Vagina (tissue), 2 donors: ENCODE measurements at places on chromosomes 4 and X.

DNA sequence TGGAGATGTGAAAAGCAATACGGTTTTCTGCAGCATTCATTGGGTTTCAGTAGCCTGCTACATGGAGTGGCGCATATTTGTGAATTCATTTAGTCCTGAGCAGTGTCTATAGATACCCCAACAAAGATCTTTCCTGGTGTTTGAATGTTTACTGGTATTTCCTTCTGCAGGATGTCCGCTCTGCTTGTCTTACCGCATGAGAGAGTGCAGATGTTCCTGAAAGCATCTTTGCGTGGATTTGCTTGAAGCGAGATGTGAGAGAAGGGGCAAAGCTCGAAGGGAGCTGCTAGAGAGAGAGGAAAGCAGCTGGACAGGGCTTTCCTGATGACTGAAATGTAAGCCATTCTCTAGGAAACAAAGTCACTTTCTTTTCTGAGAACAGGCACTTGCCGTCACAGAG is 40.9 kb upstream of the GYPA start:
- no peak for DNase-seq

- DNase-seq, result no peak
Measured at GRCh38 chrX:27519226-27519625, 56.1 kb upstream of the PPP4R3C start.

DNA sequence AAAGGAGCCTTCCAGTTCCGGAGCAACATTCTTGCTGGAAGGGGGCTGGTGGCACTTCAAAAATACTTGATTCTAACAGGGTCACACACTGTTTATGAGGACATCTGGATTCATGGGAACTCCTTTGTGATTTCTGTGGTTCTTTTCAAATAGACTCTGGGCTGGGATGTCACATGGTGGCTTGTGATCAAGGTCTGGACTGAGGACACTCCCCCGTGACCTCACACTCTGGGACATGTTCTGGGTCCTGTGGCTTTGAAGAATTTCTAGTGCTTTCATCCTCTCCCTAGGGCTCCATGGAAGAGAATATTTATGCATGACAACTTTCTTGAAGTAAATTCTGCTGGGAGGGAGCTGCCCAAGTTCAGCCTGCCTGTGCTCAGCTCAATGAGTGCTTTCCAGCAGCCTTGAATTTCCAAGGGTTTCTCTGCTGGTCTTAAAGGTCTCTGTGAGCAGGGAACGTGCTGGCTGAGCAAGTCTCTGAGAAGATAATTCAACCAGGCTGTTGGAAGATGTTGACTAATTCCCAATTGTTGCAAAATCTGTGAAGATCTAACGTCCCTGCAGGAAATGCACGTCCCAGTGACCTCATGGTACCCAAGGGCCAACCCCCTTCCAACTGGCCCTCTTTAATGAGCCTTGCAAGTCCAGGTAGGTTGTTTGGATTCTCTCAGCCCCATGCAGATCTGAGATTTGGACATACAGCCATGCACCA is 36.3 kb downstream of the GPR143 start:
- no peak for DNase-seq

DNA sequence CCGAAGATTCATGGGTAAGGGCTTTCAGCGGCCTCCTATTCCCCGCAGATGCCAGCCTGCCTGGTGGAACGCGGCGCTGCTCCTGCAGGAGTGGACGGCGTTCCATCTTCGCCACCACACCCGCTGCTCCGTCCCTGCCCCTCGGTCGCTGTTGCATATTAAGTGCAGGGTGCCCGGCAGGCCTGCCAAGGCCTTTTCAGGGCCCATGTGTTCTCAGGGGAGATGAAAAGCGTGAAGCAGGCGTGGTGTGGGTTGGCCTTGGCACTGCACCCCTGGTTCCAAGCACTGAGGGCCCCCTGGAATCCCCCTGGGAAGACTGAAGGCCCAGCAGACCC is 52.0 kb downstream of the SORCS2 start:
- DNase-seq, result no peak

DNA sequence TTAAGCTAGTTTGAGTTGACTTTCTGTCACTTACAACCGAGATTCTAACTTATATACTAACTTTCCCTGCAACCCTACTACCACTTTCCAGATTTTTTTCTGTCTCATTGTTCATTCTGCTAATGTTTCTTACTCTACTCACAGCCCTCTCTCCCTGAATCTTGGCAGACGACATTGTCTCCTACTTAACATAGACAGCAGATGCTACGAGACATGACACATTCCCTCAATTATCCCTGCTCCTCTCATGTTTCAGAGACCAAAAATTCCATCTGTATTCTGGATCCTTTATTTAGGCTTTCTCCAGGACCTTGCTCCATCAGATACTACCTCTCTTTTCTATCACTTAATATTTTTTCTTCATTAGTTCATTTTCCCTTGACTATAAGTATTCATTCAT is 379.1 kb upstream of the TEX13C start:
- no peak for DNase-seq

GRCh38 chrX:70049925-70050324 is at the start of gene AWAT2:
AWAT2 (minus strand) TSS chrX:70049938; CDS start chrX:70049932, 6 bp downstream.
- DNase-seq, result peak; percentile 58

DNA sequence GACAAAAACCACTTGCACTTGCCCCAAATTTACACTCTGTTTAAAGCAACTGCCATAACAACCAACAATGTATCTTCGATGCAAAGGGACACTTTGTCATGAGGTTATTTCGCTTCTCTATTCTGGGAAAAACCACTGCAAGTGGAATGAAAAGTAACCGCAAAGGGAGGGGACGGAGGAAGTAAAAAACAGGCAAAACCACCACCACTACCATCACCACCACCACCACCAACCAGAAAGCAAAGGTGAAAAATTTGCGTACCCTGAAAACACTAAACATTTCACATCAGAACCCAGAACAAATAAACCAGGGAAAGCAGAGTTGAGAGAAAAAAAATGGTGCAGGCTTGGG is 1.2 kb upstream of the N4BP2 start:
- no peak for DNase-seq

- DNase-seq, result no peak
Measured at GRCh38 chrX:56231537-56232090, 542 bp upstream of the KLF8 start.

DNA sequence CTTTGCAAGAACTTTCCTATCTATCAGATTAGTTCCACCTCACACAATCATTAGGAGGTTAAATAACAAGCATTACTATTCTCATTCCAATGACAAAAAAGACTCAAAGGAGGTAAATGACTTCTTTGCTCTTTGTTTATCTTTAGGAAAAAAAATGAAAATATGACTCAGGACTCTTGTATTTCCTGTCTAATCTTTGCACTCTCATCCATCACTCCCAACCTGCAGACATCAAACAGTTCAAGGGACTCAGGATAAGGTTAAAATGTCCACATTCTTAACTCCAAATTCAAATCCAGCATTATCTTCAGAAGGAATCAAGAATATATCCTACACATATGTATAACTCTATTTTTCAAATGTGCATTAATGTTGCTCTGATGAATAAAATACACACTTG is 139.6 kb downstream of the UNC5C start:
- no peak for DNase-seq

- no peak for DNase-seq
Measured at GRCh38 chrX:105210258-105210657, 10.2 kb downstream of the TEX13A start.

- no peak for DNase-seq
Measured at GRCh38 chrX:48580662-48581061, 6.4 kb downstream of the RBM3 start.

GRCh38 chr4:53321151-53321983 is 44.5 kb downstream of the SCFD2 start:
- no peak for DNase-seq

- no peak for DNase-seq
Measured at GRCh38 chr4:10225096-10225495, 108.5 kb upstream of the WDR1 start.

DNA sequence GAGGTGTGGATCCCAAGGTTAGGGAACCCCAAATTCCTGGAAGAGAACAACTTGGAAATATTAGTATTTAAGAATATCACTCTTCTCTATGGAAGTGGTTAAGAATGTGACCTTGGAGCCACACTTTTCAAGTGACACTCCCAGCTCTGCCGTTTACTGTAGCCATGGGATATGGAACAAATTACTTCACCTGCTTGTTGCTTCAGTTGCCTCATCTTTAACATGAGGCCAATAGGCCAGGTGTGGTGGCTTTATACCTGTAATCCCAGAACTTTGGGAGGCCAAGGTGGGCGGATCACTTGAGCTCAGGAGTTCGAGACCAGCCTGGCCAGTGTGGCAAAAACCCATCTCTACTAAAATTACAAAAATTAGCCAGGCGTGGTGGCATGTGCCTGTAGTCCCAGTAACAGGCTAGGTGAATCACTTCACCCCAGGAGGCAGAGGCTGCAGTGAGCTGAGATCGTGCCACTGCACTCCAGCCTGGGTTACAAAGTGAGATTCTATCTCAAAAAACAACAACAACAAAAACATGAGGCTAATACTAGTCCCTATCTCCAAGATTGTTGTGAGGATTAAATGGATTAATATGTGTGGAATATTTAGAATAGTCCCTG is 13.0 kb downstream of the IL13RA1 start:
- no peak for DNase-seq

- DNase-seq, result no peak
Measured at GRCh38 chr4:183402771-183403170, 41.7 kb upstream of the CDKN2AIP start.

GRCh38 chr4:16524911-16525554 is 298.8 kb upstream of the TAPT1 start:
- DNase-seq, result no peak

GRCh38 chr4:75718529-75718928 is 5.8 kb upstream of the USO1 start:
- no peak for DNase-seq

GRCh38 chrX:95760356-95760755 is 924.3 kb upstream of the DIAPH2 start:
- DNase-seq, result no peak

GRCh38 chrX:112081781-112082652 is 559 bp downstream of the TRPC5 start:
- no peak for DNase-seq

DNA sequence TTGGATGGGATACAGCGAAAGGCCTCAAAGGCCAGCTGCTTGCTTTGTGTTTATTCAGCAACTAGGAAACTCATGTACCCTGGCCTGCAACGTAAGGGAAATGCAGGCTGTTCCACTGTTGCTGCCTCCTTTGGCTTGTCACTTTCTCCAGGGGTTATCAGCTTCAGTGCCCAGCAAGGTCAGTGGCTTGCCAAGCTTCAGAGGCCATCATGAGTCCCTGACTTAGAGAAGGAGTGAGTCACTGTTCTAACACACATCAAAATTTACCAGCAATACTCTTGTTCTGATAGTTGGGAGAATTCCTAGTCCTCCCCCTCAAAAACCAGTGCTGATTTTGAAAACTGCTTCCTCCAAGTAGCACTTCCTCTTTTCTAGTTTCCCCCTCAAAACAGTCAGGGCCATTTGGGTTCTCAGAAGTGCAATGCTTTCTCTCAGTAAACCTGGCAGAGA is 250.8 kb downstream of the ARHGAP24 start:
- no peak for DNase-seq

DNA sequence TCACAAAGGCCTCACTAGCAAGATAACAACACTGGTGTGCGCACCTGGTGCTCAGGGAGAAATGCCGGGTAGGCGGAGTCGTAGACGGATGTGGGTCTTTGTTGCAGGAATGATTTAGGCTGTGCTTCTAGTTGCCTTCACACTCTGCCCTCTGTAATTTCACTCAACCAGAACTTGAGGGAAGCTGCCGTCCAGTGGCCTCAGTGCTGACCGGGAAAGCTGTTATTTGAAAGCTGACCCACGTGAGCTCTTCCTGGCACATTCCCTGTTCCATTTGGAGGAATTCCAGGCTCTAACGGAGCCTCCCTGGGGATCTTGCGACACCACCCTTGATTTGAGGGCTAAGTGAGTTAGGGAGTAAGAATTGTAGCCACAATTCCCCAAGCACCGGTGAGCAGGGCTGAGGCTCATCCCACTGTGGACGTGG is 15.9 kb downstream of the SH3TC1 start:
- DNase-seq, result no peak

DNA sequence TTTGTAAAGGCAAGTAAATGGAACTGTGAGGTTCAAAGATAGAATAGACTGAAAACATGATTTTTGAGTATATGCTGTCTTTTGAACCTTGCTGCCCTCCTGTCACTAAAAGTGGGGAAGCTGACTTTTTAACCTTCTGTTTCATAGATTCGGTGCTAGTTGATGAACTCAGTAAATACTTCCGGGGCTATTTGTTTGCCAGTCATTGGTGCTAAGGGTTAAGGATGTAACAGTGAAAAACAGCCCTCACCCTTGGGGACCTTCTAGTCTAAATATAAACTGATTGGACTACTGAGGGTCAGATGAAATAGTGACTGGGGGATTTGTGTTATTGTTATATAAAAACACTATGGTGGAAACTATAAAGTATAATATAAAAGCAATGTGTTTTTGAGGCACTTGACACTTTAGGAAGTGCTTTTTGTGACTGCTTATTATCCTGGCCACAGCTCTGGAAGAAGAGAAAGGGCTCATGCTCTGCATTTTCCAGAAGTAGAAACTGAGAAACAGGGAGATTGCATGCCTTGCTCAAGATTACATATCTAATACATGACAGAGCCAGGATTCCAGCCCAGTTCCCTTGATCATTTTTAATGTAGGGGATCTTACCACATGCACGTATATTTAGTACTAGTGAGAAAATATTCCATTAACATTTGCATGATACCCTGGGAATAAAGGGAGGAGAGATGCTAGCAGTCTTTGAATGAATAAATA is 3.9 kb downstream of the BST1 start:
- no peak for DNase-seq

- no peak for DNase-seq
Measured at GRCh38 chr4:118968005-118968404, 79.4 kb downstream of the SYNPO2 start.
